ENCODE measurements at places on chromosomes 7 and 10. TPM values are rescaled to one million over a fixed set of nuclear protein-coding genes. Genes with fewer than 3 reads are reported as not detected.

LMOD2 gene
- total RNA-seq, result not detected

EGR2 gene
- total RNA-seq, result 0.86 TPM

RET gene
- total RNA-seq, result 0.32 TPM

ADK gene
- 110 TPM for total RNA-seq

DGKB gene
- not detected for total RNA-seq

STK31 gene
- total RNA-seq, result 0.22 TPM

CDK14 gene
- total RNA-seq, result 70.8 TPM

CYP26C1 gene
- 0.26 TPM for total RNA-seq
